ENCODE measurements at places on chromosomes 13 and 19.
A peak's percentile ranks its signal among the peaks of the same experiment; 100 is the strongest.

- no peak for DNase-seq
Measured at GRCh38 chr19:1261538-1261797, 7.7 kb upstream of the CIRBP start.

DNA sequence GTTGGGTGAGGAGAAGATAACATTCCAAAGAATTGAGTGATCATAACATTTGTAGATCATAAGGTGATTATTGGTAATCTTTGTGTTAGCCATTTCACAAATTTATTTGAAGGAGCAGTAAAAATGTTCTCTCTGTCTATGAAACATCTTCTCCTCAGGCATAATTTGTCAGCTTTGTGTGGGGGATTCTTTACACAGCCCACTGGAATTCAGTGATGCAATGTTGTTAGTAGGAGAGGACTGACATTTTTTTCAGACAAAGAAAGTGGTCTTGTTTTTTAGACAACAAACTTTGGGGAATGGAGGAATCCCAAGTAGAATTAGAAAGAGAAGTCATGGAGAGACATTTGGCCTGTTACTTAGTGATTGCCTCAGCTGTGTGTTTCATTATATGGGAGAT, 100.3 kb downstream of the ITGBL1 start:
- DNase-seq = peak; percentile 88

DNA sequence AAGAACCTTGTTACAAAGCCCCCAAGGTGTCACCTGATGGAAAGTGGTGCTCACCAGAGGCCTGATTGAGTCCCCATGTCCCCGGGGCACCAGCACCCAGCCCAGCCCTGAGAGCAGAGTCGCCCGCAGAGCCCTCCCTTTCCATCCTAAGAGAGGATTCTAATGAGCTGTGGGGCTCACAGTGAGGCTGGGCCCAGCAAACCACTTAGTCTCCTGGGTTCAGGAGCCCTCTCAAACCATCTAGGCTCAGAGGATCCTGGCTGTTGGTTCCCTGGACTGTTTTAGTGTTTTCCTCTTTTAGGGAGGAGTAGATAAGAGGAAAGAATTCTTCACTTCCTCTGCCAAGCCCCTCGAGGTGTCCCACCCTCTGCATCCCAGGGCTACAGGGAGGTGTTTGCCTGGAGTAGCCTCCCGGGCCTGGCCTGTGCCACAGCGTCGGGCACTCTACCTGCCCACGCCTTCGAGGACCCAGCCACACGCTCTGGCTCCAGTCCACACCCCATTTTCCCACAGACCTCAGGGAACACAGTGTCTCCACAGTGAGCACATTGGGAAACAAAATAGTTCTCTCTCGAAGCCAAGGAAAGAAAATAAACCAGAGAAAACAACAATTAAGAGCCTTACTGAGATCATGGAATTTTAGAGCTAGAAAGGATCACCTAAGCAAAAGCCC, 34.4 kb downstream of the DHRS12 start:
- DNase-seq = peak; percentile 26

DNA sequence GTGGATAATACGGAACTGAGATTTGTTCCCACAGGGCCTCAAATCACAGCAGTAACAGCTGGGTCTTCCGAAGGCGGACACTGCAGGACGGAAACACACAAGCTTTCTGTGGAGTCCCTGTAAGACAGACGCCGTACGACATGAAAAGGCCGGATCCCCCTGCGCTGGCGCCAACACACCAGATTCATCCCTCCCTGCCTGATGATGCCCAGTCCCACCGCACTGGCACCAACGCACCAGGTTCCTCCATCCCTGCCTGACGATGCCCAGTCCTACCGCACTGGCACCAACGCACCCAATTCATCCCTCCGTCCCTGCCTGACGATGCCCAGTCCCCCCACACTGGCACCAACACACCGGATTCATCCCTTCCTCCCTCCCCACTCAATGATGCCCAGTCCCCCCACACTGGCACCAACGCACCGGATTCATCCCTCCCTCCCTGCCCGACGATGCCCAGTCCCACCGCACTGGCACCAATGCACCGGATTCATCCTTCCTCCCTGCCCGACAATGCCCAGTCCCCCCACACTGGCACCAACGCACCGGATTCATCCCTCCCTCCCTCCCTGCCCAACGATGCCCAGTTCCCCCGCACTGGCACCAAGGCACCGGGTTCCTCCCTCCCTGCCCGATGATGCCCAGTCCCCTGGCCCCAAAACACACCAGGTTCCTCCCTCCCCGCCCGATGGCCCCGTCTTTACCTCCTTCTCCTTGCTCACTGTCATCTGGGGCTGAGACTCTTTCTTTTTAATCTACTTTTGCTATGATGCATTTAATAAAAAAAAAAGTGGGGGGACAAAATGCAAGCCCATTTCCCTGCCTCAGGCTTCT, 55.1 kb downstream of the RASA3 start:
- DNase-seq = no peak

DNA sequence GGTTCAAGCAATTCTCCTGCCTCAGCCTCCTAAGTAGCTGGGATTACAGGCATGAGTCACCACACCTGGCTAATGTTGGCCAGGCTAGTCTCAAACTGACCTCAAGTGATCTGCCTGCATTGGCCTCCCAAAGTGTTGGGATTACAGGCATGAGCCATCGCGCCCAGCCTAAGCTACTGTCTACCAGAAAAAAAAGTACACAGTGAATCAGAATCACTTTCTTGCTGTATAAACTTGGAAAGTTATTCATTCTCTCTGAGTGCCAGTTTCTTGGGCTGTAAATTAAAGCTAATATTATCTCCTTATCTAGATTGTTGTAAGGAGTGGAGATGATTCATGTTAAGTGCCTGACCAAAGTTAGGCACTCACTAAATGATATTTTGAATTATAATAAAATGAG, 242.8 kb downstream of the ENOX1 start:
- DNase-seq = peak; percentile 28

- DNase-seq = no peak
Measured at GRCh38 chr13:85332615-85333014, 466.6 kb downstream of the SLITRK6 start.

- no peak for DNase-seq
Measured at GRCh38 chr13:64866331-64866730, 2363.8 kb downstream of the PCDH9 start.

GRCh38 chr19:12802267-12803106, 618 bp downstream of the THSD8 start:
- DNase-seq = no peak

- DNase-seq = no peak
Measured at GRCh38 chr19:10462557-10462956, 40.6 kb downstream of the KEAP1 start.

- no peak for DNase-seq
Measured at GRCh38 chr19:23101241-23101640, 15.6 kb upstream of the ZNF730 start.

DNA sequence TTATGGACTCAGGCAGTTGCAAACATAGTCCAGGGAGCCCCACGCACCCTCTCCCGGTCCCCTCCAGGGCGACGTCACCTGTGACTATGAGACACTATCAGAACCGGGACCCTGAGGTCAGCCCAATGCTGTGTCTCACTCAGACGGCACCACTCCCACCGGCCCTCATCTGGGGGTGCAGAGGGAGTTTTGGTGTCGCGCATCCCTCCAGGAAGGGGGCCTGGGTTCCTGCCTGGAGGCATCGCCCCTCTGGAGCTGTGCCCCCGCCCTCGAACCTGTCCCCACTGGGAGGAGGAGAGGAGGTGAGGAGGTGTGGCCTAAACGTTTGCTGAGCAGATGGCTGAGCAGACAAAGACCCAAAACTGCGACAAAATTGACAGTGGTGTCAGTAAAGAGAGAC, 51.2 kb downstream of the GADD45B start:
- no peak for DNase-seq

DNA sequence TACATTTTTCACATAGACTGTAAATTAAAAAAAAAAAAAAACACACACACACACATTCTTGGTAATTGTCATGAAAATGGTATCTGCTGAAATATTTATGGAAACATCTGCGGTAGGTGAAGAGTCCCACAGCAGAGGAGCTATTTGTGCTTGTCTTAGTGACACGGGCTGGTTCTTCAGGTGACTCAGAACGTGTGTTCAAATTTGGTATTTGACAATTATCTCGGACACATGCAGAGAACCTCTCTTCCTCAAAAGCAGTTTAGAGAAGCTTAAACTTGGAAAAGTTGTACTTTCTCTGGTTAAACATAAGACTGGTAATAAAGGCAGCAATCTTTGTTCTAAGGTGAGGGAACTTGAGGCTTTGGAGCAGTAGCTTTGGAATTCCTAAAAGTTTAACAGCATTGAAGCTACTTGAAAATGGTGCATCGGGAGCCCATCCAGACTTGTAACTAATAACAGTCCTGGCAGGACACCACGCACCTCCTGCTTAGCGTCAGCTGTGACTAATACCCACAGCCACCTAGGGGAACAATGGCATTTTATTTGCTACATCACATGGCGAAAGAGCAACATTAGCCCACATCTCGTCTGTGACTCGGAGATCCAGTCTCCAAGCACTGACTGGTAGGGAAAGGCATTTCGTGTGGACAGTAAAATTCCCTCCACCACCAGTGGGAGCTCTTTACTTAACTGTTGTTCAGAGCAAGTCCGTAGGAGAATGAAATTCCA, 1505.1 kb upstream of the SLC10A2 start:
- DNase-seq = peak; percentile 91

GRCh38 chr13:22050951-22051563, 380.2 kb downstream of the FGF9 start:
- DNase-seq = no peak

GRCh38 chr13:41162151-41162550, 29.5 kb upstream of the KBTBD6 start:
- no peak for DNase-seq

GRCh38 chr19:10782795-10783194, 53.2 kb downstream of the TMED1 start:
- DNase-seq = no peak

- DNase-seq = no peak
Measured at GRCh38 chr19:49665036-49665350, 664 bp downstream of the IRF3 start.

- DNase-seq = peak; percentile 92
Measured at GRCh38 chr19:3404324-3405260, 38.2 kb downstream of the NFIC start.

- no peak for DNase-seq
Measured at GRCh38 chr13:102869948-102870676, 24.3 kb downstream of the ERCC5 start.

DNA sequence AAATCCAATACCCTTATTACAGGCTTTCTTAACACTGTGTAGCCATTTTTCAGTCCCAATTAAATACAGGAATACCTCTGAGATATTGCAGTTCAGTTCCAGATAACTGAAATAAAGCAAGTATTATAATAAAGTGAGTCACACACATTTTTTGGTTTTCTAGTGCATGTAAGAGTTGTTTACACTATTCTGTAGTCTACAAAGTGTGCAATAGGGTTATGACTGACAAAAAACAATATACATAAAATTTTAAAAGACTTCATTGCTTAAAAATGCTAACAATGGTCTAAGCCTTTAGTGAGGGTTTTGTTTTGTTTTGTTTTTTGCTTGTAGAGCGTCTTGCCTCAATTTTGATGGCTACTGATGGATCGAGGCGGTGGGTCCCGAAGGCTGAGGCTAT, 434.4 kb upstream of the NBEA start:
- DNase-seq = no peak

- DNase-seq = no peak
Measured at GRCh38 chr19:23776507-23777205, 18.0 kb upstream of the ZNF681 start.

DNA sequence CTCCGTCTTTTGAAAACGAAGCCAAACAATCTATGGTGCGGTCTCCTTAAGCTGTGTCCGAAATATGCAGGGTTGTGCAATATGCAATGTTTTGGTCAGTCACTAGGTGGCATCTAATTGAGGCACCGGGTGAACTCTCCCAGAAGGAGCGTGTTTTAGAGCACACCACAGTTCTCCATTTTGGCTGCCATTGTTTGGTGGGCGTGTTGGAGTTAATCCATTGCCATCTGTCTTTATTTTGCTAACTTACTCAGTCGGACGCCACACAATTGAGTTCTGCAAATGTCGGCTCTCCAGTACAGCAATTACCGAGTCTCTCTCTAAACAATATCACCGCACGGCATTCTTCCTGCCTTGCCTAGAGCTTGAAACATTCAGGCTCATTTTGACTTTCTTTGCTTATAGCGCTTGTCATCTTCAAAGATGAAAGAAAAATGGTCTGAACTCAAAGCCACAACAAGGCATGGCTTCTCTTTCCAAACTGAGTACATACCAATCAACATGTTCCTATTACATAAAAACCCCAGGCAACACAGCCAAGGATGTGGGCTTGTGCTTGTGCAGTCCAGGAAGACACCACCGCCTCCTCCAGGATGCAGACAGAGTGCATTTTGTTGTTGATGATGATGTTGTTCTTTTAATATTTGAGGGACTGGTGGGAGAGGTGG, 182.0 kb upstream of the SERP2 start:
- peak; percentile 93 for DNase-seq

DNA sequence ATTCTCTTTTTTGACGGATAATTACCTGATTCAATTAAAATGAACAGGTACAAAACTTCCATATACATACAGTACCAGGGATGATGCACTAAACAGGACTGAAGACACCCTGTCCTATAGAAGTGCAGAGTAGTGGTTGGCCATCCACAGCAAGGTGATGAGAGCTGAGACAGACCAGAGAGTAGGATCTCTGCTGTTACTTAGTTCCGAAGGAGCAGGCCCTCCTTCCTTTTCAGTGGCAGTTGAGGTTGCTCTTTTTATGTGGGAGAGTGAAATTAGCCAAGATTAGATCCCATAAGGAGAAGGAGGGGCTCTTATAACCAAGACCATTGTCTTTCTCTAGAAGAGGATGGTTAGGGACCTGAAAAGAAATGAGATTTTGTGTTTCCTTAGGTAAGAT, 4.0 kb downstream of the PDS5B start:
- no peak for DNase-seq

DNA sequence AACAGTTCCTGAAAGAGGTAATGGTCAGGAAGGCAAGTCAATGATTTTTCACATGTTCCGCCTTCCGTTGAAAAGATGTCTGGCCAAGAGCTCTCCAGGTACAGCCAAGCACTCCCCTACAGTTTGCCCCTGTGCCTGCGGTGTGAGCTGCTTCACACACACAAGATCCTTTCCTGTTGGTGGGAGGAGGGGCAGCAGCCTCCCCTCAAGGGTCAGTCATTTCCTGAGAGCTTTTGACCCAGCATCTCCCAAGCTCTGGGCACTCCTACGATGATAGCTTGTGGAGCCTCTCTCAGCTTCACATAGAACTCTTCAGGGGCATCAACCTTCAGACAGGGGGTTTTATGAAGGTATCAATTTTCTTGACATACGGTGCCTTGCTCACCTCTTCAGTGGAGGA, 86.9 kb downstream of the DOCK9 start:
- DNase-seq = no peak

DNA sequence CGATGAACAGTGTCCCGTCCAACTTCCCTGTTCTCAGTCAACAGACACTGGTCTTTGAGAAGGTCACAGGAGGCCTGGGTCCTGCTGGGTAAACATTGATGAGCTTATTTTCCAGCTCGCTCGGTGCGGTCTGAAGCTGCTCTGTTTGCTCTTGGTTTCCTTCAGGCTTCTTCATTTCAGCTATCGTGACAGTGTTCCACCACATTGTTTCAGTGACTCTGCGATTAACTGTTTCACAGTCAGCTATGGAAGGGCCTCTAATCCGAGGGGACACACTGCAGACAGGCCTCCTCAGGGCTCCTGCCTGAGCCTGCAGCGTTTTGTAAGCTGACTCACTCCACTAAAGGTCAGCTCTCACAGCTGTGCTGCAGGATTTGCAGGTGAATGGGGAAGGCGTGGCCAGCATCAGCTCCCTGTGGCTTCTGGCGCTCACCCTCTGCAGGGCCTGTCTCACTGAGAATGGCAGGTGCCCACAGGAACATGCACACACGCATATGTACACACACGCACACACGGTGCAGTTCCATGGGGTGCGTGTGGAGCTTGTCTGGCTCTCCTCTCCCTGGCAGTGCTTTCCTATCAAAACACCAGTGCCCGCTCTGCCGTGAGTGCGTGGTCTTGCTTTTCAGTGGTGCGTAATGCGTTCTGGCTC, 62.9 kb upstream of the MCF2L start:
- DNase-seq = no peak

Measured in choroid plexus epithelial cell (primary cell).